ENCODE measurements at places on chromosomes 2 and 18. TPM values are rescaled to one million over a fixed set of nuclear protein-coding genes. Genes with fewer than 3 reads are reported as not detected.

TNFRSF11A gene
- polyA plus RNA-seq, result 3.9 TPM

FLACC1 gene
- polyA plus RNA-seq, result 2.5 TPM

SH3RF3 gene
- 8.9 TPM for polyA plus RNA-seq

ALPI gene
- polyA plus RNA-seq, result not detected

NAT8 gene
- 1.7 TPM for polyA plus RNA-seq

SLC40A1 gene
- 240 TPM for polyA plus RNA-seq

DNA sequence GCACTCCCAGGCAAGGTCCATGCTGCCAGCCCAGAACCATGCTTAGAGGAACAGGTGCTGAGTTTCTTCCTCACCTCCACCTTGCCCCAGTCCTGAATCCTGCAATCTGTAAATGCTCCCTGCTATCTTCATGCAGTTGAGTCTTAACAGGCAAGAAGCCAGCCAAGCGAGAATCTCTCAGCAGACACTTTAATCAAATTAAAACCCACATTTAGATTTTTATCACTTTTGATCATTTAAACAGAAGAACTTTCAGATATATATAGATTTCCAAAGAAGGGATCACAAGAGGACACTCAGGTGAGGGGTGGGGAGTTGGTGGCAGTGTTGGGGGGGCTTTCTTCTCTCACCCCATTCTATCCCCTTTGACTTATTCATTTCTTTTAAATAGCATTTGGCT lies 25.9 kb upstream of the LBH start:
- DNase-seq, result no peak

DNA sequence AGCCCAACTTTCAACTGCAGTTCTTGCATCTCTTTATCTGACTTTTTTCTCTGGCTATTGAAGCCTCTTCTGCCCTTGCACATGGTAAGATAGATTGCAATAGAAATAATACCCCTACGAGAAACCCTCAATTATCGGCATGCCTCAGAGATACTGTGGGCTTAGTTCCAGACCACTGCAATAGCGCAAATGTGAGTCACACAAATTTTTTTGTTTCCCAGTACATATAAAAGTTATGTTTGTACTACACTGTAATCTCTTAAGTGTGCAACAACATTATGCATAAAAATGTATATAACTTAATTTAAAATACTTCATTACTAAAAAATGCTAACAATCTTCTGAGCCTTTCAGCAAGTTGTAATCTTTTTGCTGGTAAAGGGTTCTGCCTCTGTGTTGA lies 124.7 kb downstream of the PDE1A start:
- no peak for DNase-seq

- no peak for DNase-seq
Measured at GRCh38 chr18:1438458-1438910, 533.8 kb downstream of the ADCYAP1 start.

GRCh38 chr2:105103481-105103880 lies 65.6 kb downstream of the MRPS9 start:
- DNase-seq, result no peak

DNA sequence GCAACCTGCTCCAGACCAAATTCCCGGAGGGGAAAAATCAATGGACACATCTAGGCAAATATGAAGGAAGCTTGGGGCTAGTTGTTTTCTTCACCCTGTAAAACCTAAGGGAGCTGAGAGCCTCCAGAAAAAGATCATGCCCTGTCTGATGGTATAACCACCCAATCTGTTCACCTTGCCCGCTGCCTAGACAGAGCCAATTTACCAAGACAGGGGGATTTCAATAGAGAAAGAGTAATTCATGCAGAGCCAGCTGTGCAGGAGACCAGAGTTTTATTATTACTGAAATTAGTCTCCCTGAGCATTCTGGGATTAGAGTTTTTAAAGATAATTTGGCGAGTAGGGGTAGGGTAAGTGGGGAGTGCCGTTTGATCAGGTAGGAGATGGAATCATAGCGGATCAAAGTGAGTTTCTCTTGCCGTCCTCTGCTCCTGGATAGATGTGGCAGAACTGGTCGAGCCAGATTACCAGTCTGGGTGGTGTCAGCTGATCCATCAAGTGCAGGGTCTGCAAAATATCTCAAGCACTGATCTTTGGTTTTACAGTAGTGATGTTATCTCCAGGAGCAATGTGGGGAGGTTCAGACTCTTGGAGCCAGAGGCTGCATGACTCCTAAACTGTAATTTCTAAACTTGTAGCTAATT lies 35.1 kb upstream of the B4GALT6 start:
- DNase-seq, result no peak

- DNase-seq, result peak; percentile 21
Measured at GRCh38 chr2:74037379-74037860, 52.7 kb downstream of the TET3 start.

- no peak for DNase-seq
Measured at GRCh38 chr2:239898292-239898925, 126.7 kb downstream of the NDUFA10 start.

GRCh38 chr18:35588995-35589394 lies 7.5 kb downstream of the GALNT1 start:
- DNase-seq, result no peak

DNA sequence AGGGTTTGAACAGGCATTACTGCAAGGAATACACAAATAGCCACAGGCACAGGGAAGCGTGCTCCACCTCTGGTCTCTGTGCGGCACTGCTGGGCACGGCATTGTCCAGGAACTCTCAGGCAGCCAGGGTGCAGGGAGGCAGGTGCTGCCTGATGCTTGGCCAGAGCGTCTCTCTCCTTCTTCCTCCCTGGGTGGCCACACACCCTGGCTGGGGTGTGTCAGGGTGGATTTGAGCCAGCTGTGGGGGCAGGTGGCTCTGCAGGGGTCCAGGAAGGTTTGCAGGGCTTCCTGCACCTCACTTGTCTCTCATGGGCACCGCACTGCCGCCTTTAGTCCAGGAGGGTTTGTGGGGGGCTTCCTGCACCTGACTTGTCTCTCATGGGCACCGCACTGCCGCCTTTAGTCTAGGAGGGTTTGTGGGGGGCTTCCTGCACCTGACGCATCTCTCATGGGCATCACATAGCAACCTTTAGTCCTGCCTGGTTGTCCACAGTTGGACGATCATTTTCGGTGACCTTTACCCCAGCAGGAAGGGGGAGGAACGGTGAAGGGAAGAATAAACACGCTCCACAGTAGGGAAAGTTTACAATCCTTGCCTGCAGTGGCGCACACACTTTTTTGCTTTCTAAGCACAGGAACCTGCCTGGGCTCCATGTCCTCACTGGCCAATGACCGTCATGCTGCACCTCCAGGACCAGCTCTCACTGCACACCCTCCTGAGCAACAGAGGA lies 332.9 kb downstream of the EIPR1 start:
- DNase-seq, result no peak

- DNase-seq, result peak; percentile 87
Measured at GRCh38 chr18:9575558-9575957, 38.8 kb downstream of the PPP4R1 start.

DNA sequence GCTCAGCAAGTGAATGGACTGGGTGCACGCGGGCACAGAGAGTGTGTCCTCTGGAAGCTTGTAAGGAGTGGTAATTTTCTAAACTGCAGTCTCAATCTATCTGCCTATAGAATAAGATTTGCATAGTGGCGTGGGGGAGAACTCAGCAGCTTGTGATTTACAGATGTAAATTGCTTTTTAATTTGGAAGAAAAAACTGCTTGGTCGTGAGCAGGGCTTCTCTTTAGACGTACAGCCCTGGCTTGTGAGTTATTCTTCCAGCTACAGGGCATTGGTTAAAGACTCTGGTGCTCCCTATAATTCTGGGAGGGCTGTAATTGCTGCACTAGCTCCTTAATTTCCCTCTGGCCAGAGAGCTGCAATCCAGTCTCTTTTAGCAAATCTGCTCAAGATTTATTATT lies 84.9 kb downstream of the MARCO start:
- DNase-seq, result no peak

DNA sequence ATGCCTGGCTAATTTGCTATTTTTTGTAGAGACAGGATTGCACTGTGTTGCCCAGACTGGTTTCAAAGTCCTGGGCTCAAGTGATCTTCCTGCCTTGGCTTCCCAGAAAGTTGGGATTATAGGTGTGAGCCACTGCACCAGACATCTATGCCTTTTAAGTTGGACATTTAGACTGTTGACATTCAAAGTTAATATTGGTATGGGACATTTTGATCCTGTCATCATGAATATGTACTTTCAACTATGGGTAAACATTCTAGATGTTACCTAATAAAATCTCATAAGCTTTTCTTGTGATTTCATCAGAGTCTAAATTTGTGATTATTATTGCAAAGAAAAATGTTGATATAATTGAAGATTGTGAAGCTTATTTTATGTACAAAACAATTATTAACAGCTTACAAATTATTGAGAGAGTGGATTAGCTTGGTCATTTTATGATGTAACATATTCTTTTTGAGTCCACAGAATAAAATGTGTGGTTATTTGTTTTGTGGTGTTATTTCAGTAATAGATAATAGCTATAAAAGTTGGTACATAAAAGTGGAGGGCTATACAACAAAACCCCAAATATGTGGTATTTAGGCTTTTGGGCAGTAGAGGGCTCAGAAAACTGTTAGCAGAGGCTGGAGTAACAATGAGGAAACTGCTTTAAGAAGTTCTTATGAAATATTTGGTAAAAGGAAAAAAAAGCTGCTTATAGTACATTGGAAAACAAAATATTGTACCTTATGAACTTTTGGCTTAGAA lies 41.4 kb downstream of the STARD6 start:
- no peak for DNase-seq

- no peak for DNase-seq
Measured at GRCh38 chr2:71101656-71102055, 28.4 kb downstream of the MCEE start.

GRCh38 chr2:171389780-171390179 lies 44.0 kb downstream of the METTL8 start:
- no peak for DNase-seq

- no peak for DNase-seq
Measured at GRCh38 chr2:158499383-158499782, 42.6 kb downstream of the PKP4 start.

DNA sequence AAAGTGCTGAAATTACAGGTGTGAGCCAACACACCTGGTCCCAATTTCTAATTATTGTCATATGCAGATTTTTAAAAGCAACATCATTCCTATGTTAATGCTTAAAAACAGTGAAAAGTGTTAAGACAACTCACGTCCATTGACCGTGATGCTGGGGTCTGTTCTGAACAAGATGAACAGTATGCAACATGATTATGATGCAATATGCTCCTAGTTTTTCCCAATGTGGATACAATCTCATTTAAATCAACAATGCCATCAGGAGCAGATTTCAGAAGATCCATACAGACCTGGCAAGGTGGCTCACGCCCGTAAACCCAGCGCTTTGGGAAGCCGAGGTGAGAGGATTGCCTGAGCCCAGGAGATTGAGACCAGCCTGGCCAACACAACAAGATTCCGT lies 31.5 kb downstream of the E2F6 start:
- no peak for DNase-seq

- DNase-seq, result no peak
Measured at GRCh38 chr2:173991856-173992588, 26.8 kb upstream of the SP3 start.

DNA sequence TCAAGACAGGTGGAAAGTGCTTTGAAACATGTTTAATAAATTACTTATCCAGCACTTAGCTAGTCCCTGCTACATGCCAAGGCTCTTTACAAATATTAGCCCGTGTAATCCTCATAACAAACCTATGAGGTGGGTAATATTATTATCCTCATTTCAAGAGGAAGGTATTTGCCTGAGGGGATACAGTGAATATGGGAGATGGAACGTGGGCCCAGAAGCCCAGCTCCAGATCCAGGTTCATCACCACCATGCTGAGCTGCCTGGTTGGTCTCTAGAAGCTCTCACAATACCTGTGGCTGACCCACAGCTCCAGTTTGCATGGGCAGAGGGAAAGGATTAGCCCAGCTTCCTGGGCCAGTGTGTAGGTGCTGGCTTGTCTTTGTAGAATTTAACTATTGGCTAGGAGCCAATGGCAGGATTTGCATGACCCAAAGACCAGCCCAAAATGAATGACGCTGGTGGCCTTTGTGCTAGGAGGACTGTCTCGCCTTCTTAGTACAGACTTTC lies 61.6 kb upstream of the ATP8B1 start:
- no peak for DNase-seq

GRCh38 chr2:220959391-220959802 lies 612.7 kb downstream of the EPHA4 start:
- DNase-seq, result peak; percentile 87

DNA sequence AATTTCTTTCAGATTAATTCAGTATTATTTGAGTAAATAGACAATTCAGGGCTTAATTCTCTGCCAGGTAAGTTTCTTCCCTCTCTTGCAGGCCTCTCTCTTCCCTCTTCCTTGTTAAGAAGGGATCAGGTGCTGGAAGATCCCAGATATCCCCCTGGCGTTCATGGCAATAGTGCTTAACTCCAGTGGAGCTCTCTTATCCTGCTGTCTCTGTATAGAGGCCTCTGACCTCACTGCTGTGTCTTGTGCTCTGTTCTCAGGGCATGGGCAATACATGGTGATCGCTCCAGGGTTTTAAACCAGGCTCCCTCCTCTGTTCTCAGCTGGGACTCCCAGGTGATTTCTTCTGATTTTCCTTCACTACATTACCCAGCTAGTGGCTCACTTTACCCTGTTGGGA lies 226.8 kb downstream of the MC4R start:
- no peak for DNase-seq

DNA sequence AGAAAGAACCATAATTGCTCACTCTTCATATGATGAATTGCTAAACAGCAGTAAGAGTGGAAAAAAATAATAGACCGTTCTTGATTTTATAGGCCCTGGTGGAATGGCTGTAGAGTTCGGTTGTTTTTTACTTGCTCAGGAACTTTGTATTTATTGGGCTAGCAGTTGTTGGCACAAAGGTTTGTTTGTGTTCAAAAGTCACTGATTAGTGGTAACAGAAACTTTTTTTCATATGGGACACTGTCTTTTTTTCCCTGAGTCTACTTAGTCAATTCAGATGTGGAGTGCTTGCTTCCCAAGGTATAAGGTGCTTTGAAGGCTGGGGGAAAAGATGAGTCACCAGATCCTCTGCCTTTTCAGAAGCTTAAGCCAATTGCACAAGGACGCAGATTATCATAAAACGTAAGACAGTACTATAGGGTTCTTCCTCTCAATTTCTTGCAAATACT lies 25.8 kb downstream of the PHLPP1 start:
- no peak for DNase-seq

DNA sequence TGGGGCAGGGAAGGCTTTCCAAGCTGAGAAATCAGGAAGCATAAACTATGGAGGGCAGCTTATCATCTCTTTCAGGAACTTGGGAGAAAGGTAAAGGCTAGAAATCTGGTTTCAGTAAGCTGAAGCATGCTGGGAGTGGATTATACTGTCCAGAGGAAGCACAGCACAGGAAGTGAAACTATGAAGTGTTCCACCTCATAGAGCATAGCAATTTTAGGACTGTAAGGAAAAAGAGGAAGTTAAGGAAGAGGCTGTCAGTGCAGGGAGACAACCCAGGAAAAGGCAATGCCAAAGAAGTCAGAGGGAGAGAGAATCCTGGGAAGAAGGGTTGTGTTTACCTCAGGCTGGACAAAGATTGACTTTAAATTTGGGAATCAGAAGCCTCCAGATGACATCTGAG lies 51.9 kb downstream of the EFEMP1 start:
- no peak for DNase-seq

- DNase-seq, result no peak
Measured at GRCh38 chr2:80896576-80896975, 592.0 kb upstream of the LRRTM1 start.

- DNase-seq, result no peak
Measured at GRCh38 chr2:44741507-44741906, 200.0 kb upstream of the SIX3 start.

- DNase-seq, result no peak
Measured at GRCh38 chr2:122595065-122595464, 839.6 kb downstream of the TSN start.
